CD4-positive, alpha-beta T cell treated with Interleukin-4 for 4 hours (primary cell): ENCODE measurements at places on chromosomes 2 and 18.

DNA sequence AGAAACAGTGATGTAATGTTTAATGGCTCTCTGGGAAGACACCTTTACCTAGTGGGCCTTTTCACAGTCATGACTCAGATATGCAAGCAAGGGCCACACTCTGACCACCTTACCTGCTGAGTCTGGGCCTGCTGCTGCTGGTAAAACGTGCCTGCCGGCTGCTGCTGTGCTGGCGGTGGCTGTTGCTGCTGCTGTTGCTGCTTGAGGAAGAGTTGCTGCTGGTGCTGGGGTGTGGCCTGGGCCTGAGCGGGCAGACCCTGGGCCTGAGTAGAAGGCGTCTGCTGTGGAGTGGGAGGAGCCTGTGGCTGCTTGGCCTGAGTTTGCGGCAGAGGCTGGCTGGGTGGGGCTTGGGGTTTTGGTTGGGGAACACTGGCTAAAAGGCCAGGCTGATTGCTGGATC, 81.6 kb upstream of the NFU1 start:
- no peak for DNase-seq

DNA sequence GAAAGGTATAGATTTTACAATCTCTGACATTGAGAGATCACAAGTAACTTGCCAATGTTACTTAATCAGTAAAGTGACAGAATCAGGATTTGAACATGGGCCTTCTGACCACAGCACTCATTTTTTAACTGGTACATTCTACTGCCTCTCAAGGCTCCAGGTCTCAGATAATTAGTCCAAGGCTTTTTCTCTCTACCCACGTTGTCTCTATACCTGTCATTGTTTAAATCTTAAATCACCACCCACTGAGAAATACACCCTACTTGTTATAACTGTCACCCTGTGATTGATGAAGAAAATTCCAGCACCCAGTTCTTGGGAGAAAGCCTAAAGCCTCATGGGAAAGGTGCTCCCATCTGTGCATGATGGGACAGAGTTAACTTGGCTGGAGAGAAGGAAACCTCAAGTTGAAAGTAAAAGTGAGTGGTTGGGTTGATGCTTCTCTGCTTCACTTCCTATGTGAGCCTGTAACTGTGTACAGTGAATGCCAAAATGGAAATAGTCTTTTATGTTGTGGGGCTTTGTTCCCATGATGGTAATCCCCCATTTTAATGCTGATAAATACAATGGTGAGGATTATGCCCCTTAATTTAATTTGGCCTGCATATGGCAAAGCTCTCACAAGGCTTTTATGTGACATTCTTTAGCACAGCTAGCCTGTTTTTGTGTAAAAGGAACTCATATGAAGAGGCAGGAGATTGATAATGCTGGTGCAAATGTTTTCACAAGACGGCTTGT, 190.1 kb upstream of the SP5 start:
- no peak for DNase-seq

DNA sequence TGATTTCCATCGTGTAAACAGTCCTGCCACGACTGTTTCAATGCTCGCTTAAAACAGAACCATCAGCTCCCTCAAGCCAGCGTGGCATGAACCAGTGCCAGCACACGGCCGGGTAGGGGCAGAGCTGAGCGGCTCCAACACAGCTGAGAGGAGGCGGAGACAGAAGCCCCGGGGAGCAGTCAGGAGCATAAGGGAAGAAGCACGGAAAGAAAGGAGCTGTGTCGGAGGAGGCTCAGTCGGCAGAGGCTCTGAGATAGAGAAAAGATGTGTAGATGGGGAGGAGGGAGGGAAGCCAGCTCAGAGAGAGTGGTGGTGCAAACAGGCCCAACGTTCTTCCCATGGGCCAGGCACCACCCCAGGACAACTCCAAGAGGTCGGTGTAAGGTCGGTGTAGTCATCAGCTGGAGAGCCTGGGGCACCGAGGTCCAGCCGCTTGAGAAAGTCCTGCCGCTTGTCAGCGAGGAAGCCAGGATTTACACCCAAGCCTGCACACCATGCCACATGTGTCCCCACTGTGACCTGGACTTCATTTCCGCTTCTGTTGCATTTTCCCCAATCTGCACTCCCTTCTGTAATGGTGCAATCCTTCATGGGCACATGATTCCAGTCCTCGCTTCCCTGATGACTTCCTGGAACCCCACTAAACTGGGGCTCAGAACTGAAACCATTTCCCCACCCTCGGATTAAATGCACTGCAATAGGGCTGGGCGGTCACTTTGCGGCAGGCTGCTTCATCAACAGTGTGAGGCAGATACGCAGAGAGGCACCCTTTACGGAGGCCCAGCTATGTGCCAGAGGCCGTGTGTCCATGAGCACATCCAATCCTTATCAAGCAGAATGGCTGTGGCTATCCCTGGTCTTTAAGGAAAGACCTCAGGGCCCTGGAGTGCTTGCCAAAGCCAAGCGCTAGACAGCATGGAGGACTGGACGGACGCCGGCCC, 43.5 kb downstream of the CYP27C1 start:
- DNase-seq, result no peak

DNA sequence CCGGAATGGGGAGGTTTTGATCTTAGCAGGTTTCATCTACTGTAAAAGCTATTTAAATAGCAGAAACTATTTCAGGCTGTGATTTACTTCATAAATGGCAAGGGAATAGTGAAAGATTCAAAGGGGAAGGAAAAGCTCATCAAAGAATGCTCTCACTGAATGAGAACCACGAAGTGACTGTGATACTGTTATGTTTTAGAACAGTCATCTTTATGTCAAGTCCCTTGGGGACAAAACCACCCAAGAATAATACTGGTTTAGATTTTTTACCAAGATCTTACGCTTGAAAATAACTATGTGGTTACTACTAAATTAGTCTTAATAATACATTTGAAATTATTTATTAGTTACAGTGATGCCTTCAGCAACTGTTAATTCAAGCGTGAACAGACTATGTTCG, 28.1 kb downstream of the FARSB start:
- DNase-seq, result no peak

GRCh38 chr2:174430066-174430465, 34.5 kb downstream of the SCRN3 start:
- DNase-seq, result no peak

- DNase-seq, result no peak
These were observed 21.4 kb upstream of the FRZB start for GRCh38 chr2:182887753-182888415.

- no peak for DNase-seq
These were observed 20.6 kb downstream of the TRIB2 start for GRCh38 chr2:12737297-12737696.

DNA sequence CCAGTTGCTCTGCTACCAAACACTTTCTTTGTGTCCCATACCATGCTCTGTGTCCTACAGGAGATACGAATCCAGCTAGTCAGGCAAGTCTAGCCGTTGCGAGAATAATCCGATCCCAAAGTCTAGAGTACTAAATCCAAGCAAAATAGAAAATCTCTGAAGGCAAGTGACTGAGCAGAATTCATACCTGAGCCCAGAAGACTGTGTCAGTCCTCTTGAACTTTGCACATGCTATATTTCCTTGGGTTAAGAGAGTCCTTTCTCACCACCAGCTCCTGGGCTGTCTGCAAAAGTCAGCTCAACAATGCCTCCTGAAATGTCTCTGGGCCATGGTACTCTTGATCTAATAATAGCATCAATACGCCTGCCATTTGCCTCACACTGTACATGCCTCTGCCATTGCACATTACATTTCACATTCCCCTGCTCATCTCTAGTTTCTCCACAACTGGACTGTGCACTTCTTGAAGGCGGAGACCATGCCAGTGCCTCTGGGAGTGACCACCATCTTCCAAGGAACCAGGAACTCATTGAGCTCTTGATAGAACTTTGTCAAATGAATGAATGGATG, 265.8 kb upstream of the ID2 start:
- DNase-seq, result no peak

DNA sequence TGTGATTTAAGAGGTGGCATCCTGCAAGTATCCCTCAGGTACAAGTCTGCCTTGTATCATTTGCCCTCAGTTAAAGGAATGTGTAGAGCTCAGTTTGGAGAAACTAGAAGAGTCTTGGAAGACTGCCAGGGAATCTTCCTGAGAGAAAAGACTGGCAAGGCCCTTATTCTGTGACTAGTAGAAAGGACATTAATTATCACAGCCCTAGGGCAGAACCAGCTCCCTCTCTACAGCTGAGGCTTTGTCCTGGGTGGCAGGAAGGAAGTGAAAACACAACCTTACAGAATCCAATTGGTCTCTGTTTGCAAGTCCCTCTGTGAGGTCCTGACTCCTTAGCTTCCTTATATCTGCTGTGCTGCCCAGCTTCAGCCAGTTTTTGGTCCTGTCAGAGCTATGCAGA, 385.9 kb upstream of the CYRIA start:
- no peak for DNase-seq

- DNase-seq, result no peak
These were observed 641.7 kb downstream of the NR4A2 start for GRCh38 chr2:155690785-155691184.

DNA sequence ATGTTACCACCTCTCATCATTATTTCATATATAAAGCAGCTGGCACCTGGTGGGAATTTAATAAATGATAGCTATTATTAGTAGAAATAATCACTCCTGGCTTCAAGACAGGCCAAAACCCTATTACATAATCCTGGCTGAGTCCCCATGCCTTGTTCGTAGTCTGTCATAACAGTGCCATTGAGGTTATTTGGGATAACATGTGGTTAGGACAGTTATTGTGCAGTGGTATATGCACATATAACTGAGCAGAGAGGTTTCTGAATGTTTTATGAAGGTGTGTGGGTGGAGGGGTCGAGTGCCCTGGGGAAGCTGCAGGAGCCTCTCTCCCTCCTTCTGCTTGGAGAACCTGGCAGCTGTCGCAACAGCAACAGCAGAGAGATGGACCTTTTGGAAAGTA, 162.4 kb upstream of the NABP1 start:
- no peak for DNase-seq

GRCh38 chr2:1479346-1479745, 66.1 kb downstream of the TPO start:
- no peak for DNase-seq

DNA sequence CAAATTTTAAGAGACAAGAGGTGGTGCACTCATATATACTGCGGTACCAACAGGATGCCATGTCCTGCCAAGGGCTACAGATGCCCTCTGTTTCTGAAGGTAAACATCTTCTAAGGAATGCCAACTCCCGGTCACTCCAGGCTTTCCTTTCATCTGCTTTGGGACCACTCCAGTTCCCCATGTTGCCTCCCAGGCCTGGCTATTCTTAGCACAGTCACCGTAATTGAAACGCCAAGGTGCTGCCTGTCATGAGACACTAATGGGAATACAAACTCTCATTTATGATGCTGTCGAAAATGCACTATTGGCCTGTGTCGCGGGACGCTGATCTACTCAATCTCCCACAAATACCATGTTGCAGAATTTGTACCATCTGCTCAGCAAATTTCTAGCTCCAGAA, 79.6 kb downstream of the KLF7 start:
- DNase-seq, result no peak

DNA sequence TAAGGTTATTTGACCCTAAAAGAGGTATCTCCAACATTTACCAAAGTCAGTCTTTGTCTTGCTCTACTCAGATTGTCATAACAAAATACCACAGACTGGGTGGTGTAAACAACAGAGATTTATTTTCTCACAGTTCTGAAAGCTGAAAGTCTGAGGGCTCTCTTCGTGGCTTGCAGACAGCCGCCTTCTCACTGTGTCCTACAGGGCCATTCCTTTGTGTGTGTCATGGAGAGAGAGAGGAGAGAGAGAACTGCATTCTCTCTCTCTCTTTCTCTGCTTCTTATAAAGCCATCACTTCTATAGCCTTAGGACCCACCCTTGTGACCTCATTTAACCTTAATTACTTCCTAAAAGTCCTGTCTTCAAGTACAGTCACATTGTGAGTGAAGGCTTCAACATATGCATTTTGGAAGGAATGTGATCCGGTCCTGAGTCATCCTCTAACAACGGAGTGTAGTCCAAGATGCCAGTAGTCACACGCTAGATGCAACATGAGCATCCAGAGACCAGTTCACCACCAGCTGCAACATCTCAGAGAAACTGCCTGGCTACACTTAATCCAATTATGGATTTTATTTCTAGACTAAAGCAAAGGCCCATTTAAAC, 130.2 kb downstream of the CD226 start:
- DNase-seq, result no peak

- no peak for DNase-seq
These were observed 680 bp downstream of the CTDSP1 start for GRCh38 chr2:218400167-218400929.

DNA sequence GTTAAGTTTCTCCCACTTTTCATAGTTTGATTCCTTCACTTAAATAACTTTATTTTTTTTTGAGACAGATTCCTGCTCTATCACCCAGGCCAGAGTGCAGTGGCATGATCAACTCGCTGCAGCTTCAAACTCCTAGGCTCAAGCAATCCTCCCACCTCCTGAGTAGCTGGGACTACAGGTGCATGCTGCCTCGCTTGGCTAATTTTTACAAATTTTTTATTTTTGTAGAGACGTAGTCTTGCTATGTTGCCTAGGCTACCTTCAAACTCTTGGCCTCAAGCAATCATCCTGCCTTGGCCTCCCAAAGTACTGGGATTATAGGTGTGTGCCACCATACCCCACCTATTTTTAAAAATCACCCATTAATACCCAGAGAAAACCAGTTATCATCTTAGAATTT, 14.2 kb upstream of the WIPF1 start:
- no peak for DNase-seq

DNA sequence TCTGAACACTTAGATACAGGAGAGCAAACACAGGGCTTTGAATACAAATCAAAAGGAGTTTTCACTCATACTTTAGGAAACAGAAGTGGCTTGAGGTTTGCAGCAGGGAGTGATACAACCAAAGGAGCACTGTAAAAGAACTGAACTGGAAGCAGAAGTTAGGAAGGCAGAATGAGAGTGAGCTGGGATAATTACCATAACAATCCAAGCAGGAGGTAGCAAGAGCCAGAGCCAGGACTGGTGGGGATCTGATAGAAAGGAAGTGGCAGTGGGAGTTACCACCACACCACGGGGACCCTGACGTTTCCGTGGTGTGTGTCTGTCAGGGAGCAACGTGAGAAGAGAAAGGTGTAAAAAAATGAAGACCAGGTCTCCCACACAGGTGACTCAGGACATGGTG, 81.3 kb upstream of the EPB41L3 start:
- no peak for DNase-seq

DNA sequence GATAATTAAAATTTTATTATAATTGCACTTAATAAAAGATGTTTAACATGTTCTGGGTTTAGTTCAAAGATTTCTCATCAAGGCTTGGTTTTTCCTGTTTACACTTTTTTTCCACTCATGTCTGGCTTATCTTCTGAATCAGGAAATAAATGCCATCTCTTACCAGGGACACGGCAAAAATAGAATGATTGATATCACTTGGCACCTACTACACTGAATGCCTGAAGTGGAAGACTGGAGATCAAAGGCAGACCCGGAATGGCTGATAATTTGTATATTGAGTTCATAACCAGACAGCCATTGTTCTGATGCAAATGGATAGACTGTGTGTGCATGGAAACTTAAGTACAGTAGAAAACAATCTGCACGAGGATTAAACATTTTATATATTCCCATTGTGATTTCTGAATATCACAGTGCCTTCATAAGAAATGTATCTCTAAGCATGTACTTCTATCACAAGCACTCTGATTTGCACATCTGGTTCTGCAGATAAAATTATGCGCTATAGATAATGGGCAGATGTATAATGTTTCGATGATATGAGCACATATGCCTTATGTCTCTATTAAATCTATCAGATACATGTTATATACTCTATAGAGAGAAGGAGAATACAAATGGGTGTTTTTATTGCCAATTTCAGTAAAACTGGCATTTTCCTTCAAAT, 304.8 kb downstream of the RND3 start:
- DNase-seq, result no peak

- DNase-seq, result no peak
These were observed 161.2 kb upstream of the LRP1B start for GRCh38 chr2:142291969-142292368.
